Naive thymus-derived CD4-positive, alpha-beta T cell (primary cell): ENCODE measurements at places on chromosomes 1 and 21. TPM values are rescaled to one million over a fixed set of nuclear protein-coding genes. Genes with fewer than 3 reads are reported as not detected.
A peak's percentile ranks its signal among the peaks of the same experiment; 100 is the strongest.

- DNase-seq: peak; percentile 31
Measured at GRCh38 chr1:186985889-186986491, 157.2 kb downstream of the PLA2G4A start.

- DNase-seq: no peak
Measured at GRCh38 chr1:15205586-15206346, 41.3 kb upstream of the FHAD1 start.

DNA sequence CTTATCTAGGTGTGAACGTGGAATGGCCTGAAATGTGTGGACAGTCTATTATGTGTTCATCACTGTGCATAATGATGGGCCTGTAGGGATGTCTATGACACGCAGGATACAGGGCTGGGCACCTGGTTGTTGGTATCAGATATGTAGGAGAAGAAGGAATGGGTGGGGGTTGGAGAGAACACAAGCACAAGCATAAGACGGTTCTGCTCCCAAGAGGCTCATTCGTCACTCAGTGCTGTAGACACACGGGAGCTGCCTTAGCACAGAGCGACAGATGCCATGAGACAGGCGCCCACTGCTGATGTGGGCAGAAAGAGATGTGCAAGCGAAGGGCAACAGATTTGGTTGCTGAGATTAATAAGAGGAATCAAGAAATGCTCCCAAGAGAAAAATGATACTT is 256.2 kb downstream of the DISC1 start:
- DNase-seq: no peak

- DNase-seq: no peak
Measured at GRCh38 chr1:163796394-163796821, 474.7 kb downstream of the NUF2 start.

GRCh38 chr1:233368789-233369130 is 41.2 kb downstream of the MAP3K21 start:
- DNase-seq: no peak

DNA sequence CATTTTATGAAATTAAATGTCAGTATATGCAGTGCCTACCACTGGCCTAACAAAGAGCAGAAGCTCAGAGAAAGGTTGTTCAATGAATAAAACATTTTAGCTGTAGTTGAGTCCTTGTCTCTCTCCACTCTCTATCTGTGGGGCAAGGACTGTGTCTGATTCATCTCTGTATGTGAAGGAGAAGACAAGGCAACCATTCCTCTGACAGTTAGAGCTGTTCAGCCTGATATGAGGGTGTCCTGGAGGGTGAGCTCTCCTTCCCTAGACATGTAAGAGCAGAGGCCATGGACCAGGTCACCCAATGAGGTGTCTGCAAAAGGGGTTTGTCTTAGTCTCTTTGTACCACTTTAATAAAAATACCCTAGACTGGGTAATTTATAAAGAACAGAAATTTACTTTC is 4.5 kb upstream of the PDZK1IP1 start:
- no peak for DNase-seq

- no peak for DNase-seq
Measured at GRCh38 chr1:210705086-210705485, 376.4 kb downstream of the HHAT start.

DNA sequence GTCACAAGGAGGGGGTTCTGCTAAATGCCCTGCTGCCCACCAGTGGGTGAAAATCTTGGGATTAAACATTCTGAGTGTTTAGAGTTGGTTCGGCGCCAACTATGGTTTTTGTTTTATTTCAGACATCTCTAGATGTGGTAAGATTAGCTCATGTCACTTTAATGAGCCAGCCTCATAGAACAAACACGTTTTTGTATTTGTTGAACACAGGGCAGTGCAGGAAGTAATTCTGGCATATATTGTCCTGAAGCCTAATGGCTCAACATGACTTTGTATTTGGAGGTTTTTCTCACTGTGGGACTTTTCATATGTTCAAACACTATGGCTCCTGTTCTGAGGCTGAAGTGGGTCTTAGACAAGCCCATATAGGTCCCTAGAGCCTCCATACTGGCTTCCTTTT is 107.8 kb downstream of the NGF start:
- no peak for DNase-seq

- peak; percentile 30 for DNase-seq
Measured at GRCh38 chr21:36134803-36135390, at the start of gene CBR3. TSS of gene CBR3 (plus strand) at chr21:36135079. CDS start at chr21:36135193, 114 bp downstream.

GRCh38 chr1:227263869-227264268 is 54.4 kb downstream of the CDC42BPA start:
- DNase-seq: no peak

- peak; percentile 24 for DNase-seq
Measured at GRCh38 chr1:89953131-89953626, 41.7 kb upstream of the ZNF326 start.

GRCh38 chr1:216346526-216346925 is 76.7 kb downstream of the USH2A start:
- no peak for DNase-seq

DNA sequence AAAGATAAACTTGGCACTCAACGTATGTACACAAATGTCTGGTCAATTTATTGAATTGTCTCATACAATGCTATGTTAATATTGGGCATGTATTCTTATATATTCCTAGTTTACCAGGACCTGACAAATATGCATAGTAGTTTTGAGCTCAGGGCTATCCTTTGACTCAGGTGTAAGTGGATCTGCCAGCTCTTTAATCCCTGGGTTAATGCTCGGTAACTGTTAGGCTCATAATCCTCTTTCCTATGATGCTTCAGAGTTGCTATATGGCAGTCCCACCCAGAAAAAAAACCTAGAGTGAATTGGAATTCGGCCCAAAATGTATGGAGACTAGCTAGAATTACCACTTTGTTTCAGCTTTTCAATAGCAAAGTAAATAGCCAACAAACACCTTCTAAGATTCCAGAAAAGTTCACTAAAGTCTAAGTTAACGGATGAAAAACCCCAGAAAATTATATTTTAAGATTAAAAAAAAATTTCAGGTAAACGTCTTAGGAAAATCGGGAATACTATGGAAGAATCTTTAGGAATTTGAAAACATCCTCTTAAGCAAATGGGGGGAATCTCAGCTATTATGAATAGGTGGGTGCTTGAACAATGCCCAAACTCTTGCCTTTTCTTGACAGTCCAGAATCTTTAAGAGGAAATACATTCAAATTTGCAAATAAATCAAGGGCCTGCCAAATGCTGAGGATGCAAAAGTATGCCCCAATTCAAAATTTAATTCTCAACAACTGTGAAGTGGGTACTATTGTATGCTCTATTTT is 10.9 kb downstream of the H3-3A start:
- DNase-seq: no peak

- DNase-seq: no peak
Measured at GRCh38 chr1:93638307-93638847, 43.3 kb downstream of the BCAR3 start.

GRCh38 chr21:27693376-27693775 is 726.5 kb upstream of the ADAMTS5 start:
- no peak for DNase-seq

DNA sequence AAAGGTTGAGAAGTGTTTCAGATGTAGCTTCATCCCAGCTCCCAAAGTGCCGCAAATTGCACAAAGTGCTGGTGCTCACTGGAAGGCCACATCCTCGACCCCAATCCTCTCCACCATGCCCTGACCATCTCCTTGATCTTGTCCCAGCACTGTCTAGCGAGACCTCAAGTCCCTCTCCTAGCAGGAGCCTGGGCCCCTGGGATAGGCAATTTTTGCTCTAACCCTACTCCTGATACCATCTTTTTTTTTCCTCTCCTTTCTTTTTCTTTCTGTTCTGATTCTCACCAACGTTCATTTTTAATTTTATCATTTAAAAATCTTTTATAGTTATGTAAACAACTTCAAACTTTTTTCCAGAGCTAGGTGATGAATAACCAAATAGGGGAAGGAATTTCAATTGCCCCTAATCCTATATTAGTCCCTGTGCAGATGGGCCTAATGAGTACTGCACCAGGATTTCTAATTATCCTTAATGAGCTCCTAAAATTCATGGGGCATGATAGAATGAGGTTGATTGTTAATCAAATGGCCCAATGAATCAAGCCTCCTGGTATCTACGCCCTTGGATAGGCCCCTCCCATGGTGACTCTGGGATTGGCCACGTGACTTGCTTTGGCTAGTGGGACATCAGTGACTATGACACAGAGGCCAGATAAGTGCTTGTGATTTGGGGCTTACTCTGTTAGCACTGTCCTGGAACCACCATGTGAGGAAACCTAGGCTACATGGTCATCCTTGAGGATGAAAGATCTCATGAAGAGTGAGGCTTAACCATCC is 41.5 kb upstream of the TENT5B start:
- no peak for DNase-seq

The CEP350 gene
- 39.1 TPM for polyA plus RNA-seq

The SLC44A3 gene
- polyA plus RNA-seq: not detected

The RO60 gene
- 109 TPM for polyA plus RNA-seq

The LDLRAD1 gene
- polyA plus RNA-seq: not detected

The CD34 gene
- not detected for polyA plus RNA-seq

The HAO2 gene
- polyA plus RNA-seq: not detected

The CDKN2C gene
- polyA plus RNA-seq: 10.2 TPM

The DCST1 gene
- not detected for polyA plus RNA-seq

The TMEM79 gene
- polyA plus RNA-seq: 6.5 TPM

The SWT1 gene
- 4.1 TPM for polyA plus RNA-seq

The LRRC3 gene
- 0.66 TPM for polyA plus RNA-seq

The IL22RA1 gene
- not detected for polyA plus RNA-seq
